ENCODE measurements at places on chromosomes 5 and 9. TPM values are rescaled to one million over a fixed set of nuclear protein-coding genes. Genes with fewer than 3 reads are reported as not detected.

Gene ZNF474
- not detected for total RNA-seq

Gene NR2F1-AS1
- 4.1 TPM for total RNA-seq

Gene SLC45A2
- not detected for total RNA-seq

Gene FOXI1
- not detected for total RNA-seq

Data from thyroid gland (tissue), 4 donors.